CD14-positive monocyte (primary cell): ENCODE measurements at places on chromosomes 6 and 20. TPM values are rescaled to one million over a fixed set of nuclear protein-coding genes. Genes with fewer than 3 reads are reported as not detected.

The MCM3 gene
- polyA plus RNA-seq = 12.1 TPM

DNA sequence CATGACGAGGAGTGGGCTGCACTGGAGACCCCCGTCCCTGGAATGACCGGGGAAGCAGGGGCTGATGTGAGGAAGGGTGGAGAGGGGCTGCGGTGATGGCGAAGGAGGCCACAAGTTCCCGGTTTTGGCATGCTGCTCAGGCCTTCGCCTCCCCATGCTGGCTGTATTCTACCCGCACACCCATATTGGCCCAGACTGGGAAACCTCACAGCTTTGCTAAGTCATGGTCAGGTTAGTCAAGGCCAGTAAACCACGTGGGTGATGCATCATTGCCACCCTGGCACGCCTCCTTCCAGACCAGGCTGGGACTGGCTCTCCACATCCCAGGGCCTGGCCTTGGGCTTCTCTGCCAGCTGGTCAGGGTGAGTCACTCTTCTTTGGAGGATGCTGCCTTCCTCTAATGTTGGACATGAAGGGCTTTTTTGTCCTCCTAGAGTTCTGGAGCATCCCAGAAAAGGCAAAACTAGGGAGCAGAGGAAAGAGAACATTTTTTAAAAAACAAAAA is 53.8 kb downstream of the PCNA start:
- peak; percentile 100 for DNase-seq

DNA sequence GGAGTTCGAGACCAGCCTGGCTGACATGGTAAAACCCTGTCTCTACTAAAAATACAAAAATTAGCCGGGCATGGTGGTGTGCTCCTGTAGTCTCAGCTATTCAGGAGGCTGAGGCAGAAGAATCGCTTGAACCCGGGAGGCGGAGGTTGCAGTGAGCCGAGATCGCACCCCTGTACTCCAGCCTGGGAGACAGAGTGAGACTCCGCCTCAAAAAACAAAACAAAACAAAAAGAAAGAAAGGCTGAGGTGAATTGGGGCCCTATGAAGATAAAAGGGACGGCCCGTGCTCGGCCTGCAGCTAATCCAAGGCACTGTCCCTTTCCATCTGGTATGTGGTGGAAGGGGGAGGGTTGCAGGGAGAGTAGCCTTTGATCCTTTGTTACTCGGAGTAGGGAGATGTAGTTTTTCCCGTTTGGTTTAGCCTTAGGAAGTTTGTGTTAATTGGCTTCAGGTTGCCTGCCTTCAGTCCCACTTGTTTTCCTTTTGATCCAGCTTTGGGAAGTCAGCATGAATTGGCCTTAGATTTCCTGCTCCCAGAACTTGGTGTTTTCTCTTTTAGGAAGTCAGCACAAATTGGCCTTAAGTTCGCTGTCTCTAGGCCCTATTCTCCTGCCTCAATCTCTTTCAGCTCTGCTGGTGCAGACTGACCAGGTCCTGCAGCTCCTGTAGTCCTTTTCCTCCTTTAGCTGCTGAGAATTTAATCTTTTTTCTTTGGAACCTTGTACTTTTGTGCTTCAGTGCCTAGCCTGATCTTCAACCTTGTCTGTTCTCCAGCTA is 36.1 kb upstream of the PAQR8 start:
- DNase-seq = no peak

- DNase-seq = no peak
Observed at GRCh38 chr6:166003569-166003968, 164.1 kb downstream of the TBXT start.

- DNase-seq = no peak
Observed at GRCh38 chr6:106110164-106110826, 24.2 kb downstream of the PRDM1 start.

DNA sequence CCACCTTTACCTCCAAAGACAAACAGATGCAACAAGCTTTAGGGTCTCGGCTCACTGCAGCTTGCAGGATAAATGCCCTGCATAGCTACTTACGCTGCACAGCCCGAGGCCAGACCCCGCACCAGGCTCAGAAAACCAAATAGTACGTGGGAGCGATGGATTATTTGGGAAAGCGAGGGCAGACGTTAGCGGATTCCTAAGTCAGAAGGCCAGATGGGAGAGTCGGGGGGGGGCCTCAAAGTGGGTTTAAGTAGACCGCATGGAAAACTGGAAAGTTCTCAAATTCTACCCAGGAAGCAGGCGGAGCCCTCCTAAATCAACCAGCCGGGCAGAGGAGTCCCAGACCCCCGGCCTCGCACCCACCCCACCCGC is 382 bp downstream of the SFT2D1 start:
- DNase-seq = no peak

GRCh38 chr20:10474606-10475184 is 39.6 kb downstream of the SLX4IP start:
- DNase-seq = no peak

The NTSR1 gene
- 0.40 TPM for polyA plus RNA-seq

The VSX1 gene
- polyA plus RNA-seq = not detected

DNA sequence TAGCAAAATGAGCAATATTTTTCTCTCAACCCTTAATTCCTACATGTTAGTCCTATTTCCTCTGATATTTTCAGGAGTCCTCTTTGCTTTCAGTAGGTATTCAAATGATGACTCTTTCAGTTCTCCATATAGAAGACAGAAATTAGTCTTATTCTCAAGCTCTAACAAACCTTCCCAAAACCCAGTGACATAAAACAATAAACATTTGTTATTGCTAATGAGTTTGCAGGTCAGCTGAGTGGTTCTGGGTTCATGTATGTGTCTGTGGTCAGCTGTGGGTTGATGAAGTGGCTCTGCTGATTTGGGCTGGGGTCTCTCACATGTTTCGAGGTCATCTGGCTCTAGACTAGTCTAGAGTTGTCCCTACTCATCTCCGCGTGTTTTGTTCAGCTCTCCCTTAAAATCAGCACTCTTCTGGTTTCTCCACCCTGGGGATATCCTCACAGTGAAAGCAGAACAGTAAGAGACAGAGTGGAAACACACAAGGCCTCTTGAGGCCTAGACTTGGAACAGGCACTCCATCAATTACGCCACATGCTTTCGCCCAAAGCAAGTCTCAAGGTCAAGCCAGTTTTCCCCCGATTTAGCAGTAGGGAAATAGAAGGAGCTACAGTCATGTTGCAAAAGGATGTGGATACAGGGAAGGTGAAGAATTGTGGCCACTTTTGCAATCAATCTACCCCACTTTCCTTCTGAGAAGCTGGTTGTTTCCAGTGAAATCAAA is 273.0 kb downstream of the PLCB1 start:
- no peak for DNase-seq

DNA sequence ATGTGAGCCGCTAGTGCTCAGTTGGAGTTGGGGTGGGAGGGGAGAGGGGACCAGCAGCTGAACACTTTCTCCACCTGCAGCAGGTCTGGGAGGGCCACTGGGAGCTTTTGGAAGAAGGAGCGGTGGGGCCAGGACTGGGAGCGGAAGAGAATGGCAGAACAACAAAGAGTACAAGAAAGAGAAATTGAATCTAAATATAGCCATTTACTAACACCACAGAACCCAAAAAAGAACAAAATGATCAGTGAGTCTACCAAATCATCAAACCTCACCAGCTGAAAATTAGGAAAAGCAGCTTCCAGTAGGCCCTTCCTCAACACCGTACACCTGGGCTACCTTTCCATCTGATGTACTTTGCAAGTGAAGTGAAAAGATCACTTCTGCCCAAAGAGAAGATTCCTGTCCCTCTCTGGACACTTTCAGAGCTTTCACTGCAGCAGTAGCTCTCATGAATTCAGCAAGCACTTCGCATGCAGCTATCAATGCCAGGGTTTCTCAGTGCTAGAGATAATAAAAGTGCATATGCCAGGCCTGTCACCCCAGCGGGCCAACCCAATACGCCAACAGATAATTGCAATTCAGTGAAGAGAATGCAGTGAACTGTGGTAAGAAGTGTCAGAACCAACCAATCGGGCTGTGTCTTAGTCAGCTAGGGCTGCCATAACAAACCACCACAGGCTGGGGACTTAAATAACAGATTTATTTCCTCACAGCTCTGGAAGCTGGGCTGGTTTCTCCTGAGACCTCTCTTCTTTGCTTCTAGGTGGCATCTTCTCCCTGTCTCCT is 597 bp downstream of the LY86 start:
- DNase-seq = no peak

DNA sequence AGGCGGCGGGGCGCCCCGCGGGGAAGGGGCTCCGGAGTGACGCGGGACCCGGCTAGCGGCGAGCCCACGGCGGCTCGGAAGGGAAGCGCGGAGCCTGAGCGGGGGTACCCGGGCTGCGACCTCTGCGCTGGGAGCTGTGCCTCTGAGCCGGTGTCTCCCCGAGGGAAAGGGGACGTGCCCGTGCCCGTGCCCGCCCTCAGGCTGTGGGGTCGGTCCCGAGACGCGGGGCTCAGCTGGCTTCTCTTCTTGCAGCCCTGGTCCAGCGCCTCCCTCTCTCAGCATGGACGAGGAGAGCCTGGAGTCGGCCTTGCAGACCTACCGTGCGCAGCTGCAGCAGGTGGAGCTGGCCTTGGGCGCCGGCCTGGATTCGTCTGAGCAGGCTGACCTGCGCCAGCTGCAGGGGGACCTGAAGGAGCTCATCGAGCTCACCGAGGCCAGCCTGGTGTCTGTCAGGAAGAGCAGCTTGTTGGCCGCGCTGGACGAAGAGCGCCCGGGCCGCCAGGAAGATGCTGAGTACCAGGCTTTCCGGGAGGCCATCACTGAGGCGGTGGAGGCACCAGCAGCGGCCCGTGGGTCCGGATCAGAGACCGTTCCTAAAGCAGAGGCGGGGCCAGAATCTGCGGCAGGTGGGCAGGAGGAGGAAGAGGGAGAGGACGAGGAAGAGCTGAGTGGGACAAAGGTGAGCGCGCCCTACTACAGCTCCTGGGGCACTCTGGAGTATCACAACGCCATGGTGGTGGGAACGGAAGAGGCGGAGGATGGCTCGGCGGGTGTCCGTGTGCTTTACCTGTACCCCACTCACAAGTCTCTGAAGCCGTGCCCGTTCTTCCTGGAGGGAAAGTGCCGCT is 686 bp downstream of the ZGPAT start:
- DNase-seq = no peak

- no peak for DNase-seq
Observed at GRCh38 chr6:84551797-84552196, 212.6 kb downstream of the TBX18 start.

The SYNDIG1 gene
- not detected for polyA plus RNA-seq

DNA sequence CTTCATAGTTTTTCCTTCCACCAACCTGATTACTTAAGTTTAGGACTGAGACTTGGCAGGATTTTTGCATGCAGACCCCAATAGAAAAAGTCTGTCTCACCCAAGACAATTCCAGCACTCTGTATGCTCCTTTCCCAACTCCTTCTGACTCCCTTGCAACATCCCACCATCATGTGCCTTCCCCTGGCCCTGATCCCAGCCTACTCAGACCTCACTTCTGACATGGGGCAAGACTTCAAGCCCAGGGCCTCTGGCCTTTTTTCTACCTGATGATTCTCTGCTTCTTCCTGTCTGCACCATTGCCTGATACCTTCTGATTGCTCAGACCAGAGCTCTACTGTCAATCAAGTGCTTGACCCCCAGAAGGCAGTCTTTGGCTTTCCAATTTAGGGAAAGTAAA is 96.6 kb downstream of the HAO1 start:
- no peak for DNase-seq

DNA sequence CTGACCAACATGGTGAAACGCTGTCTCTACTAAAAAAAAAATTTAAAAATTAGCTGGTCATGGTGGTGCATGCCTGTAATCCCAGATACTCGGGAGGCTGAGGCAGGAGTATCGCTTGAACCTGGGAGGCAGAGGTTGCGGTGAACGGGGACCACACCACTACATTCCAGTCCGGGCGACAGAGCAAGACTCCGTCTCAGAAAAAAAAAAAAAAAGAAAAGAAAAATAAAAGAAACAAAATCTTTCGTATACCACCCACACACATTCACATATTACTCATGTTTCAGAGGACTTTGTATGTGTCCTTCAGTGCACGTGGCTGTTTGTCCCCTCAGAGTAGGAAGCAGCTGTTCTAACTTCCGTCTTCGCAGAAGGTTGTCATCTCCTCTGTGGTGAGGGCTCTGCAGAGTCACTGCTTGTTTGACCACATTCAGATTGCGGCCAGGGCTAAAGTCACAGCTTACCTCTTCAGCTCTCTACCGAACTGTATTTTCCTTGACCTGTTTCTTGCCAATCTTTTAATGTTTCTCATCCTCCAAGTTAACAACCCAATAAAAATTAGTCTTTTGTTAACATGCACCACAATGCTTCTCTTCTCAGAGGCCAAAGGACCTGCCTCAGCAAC is 36.6 kb upstream of the HIVEP1 start:
- peak; percentile 93 for DNase-seq

- DNase-seq = no peak
Observed at GRCh38 chr20:60729135-60729900, 522.7 kb upstream of the CDH4 start.

The NPBWR2 gene
- not detected in 2 replicates for polyA plus RNA-seq

DNA sequence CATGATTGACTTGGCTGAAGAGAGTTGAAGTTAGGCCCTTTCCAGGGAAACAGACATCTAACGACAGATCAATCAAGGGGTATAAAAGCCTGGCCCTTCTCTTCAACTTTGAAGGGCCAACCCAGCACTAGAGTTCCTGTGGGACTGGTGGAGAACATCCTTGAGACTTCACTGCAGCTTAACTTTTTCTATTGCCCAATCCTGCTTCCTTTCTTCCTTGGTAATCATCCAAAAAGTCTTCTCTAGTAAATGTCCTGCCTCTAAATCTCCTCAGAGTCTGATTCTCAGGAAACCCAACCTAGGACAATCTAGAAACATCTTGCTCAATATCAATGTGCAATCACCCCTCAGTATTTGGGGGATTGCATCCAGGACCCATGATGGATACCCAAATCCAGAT is 1.9 kb downstream of the MKKS start:
- DNase-seq = no peak

DNA sequence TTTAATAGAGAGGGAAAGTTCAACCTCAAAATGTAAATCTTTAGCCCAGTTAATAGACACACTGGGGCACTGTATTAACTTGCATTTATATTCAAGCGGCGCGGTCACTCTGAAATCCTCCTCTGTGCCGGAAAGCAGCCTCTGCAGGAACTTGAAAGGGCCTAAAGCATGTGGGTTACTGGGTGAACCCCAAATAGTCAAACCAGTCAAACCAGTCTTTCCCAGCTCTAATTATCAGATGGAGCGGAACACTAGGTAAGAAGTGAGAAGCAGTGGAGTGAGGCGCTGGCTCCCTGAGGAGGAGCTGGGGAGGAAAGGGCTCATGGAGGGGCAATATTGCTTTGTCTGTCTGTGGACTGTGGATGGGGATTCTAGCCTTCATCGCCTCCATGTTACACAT is 531.3 kb downstream of the QKI start:
- DNase-seq = no peak

The GHRH gene
- not detected for polyA plus RNA-seq

DNA sequence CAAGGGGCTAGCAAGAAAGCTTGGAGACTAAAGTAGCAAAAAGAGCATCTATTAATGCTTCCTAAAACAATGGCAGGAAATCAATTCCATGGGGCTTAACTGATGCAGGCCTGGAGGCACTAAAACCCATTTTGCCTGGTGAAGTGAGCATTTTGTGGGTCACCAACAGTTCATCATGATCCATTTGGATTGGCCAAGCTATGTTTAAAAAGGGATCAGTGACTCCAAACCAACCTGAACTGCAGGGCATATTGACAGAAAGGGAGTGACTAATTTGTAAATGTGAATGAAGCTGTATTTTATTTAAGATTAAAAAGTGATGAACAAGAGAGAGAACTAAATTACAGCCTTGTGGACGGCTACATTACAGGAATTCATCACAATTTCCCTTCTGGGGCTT is 132.0 kb downstream of the PCSK2 start:
- no peak for DNase-seq
